ENCODE measurements at places on chromosomes 12 and 14.

DNA sequence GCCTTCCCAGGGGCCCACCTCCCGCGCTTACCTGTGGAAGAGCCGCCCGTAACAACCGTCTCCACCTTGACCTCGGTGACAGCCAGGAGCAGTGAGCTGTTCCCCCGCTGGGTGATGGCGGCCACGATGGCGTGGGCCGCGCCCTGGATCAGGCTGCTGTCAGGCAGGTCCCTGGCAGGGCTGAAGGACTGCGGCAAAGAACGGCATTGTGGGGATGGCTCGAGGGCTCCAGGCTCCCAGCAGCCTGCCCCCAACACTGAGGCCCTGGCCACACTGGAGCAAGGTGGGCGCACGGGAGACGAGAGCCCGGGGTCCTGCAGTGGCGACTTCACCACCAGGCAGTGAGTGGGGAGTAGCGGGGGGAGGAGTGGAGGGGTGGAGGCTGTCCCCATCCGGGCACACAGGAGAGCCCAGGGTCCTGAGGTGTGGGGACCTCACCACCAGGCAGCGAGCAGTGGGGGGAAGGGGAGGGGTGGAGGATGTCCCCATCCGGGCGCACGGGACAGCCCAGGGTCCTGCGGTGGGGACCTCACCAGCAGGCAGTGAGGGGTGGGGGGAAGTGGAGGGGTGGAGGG is 25.0 kb downstream of the JAG2 start:
- no peak for DNase-seq

- DNase-seq = no peak
These were observed 505.0 kb upstream of the FLRT2 start for GRCh38 chr14:85024931-85025330.

GRCh38 chr14:32703183-32703621 is 235.5 kb upstream of the NPAS3 start:
- DNase-seq = no peak

GRCh38 chr12:97939156-97939555 is 476.6 kb downstream of the RMST start:
- no peak for DNase-seq

GRCh38 chr12:6273541-6274230 is 36.8 kb upstream of the PLEKHG6 start:
- DNase-seq = no peak

GRCh38 chr12:12539028-12539810 is 23.4 kb downstream of the DUSP16 start:
- DNase-seq = no peak

DNA sequence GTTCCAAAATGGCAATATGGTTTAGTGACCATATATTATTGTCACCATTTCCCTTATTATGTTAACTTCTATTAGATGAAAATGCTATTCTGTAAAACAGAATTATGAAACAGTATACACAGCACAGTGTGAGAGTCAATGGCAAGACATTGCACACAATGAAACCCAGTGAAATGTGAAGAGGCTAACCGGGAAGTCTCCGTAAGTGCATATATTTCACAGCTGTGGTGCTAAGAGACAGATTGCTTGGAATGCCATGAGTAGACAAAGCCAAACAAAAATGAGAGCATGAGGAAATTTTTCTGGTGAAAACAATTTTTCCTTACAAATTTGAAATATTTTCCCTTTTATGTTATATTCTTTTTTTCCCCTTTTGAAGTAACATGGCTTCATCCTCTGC is 49.4 kb downstream of the DYRK2 start:
- DNase-seq = no peak

GRCh38 chr14:98456231-98456630 is 815.8 kb downstream of the BCL11B start:
- no peak for DNase-seq

DNA sequence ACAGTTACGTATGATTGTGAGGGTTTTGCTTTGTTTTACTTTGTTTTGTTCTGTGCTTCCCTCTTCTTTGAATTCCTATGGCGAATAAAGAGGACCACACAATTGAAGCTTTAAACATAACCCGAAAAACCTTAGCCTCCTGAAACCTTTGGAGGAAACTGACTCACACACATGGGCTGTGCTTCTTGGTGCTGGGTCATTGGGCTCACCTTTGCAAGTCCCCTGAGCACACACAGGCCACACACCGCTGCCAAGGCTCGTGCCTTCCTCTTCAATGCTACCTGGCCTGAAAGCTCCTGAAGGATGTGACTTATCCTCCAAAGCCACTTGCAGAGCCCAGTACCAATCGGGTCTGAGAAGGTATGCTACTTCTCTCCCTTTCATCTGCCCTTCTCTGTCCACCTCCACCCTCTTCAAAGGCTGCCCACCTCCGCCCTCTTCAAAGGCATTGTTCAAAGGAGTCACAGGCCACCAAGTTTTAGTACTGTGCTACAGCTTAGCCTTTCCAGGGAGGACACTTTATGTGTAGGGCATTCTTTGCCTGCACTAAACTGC is 114.6 kb downstream of the FOXN3 start:
- no peak for DNase-seq

GRCh38 chr12:68978678-68979077 is 45.7 kb upstream of the CPM start:
- no peak for DNase-seq

DNA sequence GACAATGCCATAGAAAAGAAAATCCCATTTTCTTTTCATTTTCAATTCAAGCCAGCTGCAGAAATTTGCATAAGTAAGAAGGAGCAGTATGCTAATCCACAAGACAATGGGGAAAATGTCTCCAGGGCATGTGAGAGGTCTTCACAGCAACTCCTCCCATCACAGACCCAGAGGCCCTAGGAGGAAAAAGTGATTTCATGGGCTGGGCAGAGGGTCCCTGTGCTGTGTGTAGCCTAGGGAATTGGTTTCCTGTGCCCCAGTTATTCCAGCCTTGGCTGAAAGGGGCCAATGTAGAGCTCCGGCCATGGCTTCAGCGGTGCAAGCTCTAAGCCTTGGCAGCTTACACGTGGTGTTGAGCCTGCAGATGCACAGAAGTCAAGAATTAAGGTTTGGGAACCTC is 211.4 kb downstream of the CCDC59 start:
- no peak for DNase-seq

DNA sequence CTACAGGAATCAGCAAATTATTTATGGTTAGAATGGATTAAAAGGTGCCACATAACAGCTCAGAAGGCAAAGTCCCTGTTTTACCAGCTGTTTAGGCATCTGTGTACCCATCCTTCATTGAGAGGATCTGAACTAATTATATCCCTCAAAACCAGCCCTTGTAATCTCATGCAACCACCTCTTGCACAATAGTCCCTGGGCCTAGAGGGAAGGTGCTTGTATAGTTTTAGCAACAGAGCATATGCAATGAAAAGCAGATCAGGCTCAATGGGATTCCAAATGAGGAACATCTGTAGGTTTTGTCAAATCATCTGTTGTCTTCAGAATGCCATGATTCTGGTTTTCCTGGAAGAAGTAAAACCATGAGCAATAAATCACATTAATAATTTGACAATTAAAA is 26.0 kb upstream of the GLIPR1L2 start:
- DNase-seq = no peak

GRCh38 chr12:64407342-64408223 is 3.4 kb downstream of the XPOT start:
- no peak for DNase-seq

DNA sequence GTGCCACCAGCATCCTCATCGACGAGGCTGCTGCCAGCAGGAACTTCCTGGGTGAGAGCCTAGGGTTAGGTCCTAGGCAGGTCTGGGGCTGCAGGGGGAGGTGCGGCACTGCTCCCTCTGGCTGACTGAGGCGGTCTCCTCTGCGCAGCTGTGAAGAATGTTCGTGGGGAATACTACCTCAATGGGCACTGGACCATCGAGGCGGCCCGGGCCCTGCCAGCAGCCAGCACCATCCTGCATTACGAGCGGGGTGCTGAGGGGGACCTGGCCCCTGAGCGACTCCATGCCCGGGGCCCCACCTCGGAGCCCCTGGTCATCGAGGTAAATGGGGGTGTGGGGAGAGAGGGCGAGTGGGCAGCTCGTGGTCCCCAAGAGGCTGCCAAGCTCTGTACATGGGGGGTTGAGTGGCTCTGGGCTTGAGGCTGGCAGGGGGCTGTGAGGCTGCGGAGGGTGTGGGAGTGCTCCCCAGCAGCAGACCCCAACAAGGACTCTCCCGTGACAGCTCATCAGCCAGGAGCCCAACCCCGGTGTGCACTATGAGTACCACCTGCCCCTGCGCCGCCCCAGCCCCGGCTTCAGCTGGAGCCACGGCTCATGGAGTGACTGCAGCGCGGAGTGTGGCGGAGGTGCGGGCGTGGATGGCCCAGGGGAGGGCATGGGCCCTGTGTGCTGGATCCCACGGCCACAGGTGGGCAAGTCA is 14.4 kb downstream of the PAPLN start:
- DNase-seq = no peak

- DNase-seq = no peak
These were observed 1447.4 kb upstream of the TMEM132C start for GRCh38 chr12:126819554-126819953.

- no peak for DNase-seq
These were observed 41.8 kb upstream of the DCN start for GRCh38 chr12:91224401-91224800.

GRCh38 chr12:6784296-6784695 is 5.0 kb upstream of the CD4 start:
- no peak for DNase-seq

DNA sequence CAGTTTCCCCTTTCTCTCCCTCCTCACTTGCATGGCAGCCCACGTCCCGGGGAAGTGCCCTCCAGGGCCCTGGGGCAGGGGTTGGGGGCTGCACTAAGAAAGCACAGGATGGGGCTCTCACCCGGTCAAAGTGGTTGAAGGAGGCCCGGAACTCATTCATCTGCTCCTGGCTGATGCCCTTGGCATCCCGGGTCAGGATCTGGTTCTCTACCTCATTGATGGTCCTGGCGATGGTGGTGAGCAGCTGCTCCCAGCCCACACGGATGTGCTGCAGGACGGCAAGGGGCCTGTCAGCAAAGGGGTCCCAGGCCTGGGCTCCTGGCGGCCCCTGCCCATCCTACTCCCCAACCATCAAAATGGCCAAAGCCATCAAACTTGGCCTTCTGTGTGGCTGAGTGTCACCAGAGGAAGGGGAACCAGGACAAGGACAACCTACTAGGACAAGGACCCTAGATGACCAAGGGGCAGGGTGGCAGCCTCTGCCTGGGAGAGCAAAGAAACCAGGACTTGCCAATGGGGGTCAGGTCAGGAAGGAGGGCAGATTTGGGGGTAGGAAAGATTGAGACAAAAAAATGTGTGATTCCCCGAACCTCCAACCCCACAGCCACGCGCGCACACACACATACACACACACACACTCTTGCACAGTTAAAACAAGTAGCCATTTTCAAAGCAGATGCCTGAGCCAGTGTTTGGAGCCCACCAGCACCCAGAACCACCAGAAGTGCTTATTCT is 87.1 kb upstream of the ZFP36L1 start:
- DNase-seq = no peak

DNA sequence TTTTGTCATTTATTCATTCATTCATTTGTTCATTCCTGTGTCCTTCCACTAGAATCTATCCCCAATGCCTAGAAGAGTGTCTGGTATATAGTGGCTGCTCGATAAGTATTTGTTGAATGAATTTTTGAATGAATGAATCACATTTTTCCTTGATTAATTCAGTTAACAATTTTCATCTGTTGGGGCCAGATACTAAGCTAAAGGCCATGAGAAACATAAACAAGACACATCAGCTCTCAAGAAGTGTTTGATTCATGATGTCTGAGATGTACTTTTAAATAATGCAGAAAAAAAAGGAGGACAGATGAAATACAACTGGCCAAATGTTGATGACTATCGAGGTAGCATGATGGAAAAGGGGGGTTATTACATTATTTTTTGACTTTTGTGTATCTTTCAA is 48.1 kb upstream of the TMED10 start:
- no peak for DNase-seq

DNA sequence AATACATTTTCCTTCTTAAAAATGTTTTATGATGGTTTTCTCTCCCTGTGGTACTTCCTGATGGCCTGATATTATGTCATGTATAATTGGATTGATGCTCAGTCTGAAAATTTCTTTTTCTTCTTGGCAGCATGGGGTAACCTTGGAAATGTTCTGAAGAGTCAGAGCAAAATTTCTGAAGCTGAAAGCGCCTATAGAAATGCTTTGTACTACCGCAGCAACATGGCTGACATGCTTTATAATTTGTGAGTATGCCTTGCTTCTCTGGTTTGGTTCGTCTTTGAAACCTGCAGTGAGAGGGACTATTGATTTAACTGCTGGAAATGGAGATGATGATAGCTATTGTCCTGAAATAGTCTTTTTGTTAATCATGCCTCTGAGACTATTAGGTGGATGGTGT is 243.6 kb downstream of the TMTC2 start:
- no peak for DNase-seq

DNA sequence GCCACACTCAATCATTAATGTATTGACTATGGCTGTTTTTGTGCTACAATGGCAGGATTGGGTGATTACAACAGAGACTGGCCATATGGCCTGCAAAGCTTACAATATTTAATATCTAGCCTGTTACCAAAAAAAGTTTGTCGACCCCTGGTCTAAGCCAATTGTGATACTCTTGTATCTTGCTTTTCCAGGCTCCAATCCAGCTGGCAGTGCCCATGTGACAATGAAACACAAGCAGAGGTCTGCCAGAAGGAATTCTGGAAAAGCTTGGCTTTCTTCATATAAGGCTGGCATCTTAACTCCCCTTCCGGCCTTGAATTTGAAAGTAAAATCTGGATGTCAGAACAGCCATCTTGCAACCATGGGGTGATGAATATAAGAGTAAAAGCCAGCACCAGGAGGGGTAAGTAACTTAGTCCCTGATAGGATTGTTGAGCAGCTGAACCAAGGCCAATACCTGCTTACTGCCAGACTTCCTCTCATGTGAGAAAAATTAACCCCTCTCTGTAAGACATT is 458.7 kb downstream of the TMTC2 start:
- no peak for DNase-seq

DNA sequence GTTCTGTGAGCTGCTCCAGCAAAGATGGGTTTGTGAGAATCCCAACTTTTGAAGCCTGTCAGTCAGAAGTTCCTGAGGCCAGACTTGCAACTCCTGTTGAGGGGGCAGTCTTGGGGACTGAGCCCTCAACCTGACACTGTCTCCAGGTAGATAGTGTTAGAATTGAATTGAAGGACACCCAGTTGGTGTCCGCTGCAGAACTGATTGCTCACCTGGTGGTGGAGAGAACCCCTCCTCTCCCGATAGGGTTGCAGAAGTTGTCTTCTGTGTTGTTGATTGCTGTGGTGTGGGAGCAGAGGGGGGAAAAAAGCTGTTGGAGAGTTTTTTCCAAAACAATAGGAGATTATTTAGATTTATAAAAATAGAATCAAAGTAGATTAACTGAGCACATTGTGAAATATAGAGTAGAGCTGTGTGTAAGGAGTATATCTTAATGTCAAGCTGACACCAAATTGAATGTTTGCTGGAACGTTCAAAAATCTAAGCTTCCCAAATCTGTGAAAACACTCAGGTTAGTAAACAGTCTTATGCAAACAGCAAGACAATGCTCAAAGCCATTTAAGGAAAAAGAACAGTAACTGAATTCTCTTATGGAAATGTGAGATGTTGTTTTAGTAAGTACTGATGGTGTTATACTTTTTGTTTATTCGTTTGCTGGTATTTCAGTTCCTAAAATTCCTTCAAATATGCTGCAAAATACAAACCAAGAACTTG is 18.6 kb downstream of the HIF1A start:
- DNase-seq = no peak
